ENCODE measurements at places on chromosomes 13 and 19.

DNA sequence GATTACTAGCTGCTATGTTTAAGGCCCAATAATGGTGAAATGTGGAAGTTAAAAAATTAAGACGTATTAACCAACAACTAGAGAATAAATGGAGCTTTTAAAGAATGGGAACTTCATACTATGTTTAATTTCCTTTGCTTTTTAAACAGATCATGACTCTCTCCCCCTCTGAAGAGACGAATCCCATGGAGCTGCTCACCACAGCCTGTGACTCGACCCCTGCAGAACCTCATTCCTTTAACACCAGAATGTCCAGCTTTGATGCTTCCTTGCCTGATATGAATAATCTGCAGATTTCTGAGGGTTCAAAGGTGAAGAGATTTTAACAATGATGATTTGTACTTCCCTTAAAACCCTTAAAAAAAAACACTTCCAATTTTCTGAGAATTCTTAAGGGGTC is 53.0 kb downstream of the ZAR1L start:
- DNase-seq = no peak

GRCh38 chr19:33660410-33661124 is 38.8 kb downstream of the CHST8 start:
- no peak for DNase-seq

DNA sequence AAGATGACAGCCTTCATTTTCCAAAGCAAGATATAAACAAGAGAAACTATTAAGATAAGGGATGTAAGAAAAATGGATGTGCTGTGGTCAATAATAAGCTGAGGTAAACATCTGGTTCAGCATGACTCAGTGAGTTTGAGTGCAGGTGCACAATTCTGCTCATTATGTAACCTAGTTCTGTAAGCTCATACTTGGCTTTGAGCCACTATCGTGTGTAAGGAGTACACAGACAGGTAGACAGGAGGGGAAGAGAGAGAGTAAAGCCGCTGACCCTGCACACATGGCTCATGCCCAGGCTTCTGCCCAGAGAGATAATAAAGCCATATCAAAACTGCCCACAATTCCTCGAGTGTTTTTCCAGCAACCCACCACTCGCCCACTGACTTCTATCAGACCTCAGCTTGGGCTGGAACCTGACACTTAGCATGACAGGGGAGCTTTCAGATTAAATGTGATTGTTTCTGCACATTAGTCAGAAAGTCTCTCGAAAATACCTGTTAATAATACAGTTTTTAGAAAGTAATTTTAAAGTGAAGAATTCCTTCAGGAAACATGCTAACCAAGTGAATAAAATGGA is 51.7 kb downstream of the ZNF91 start:
- no peak for DNase-seq

GRCh38 chr13:93235258-93236015 is 8.8 kb downstream of the GPC6 start:
- no peak for DNase-seq

- DNase-seq = no peak
These were observed 52.4 kb downstream of the RFX2 start for GRCh38 chr19:6057651-6058517.

DNA sequence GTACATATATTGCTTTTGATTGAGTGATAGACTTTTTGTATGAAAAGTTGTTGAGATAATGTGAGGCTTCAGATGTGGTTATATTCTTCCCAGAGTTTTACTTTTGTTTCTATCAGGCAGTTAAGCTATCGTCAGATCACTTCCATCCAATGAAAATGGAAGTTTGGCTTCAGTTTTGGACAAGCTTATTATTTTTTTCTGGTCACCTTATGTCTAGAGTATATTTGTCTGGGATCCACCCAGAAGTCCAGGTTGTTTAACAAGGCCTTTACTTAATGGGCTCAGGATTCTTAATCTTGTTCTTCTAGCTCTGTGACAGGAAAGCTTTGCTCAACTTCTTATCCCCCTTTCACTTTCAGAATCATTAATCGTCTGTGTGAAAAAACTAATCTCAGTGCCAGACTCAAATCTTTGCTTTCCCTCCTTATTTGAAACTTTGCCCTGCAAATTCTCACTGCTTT is 150.9 kb downstream of the PDS5B start:
- DNase-seq = no peak

GRCh38 chr19:32652894-32653598 is 21.9 kb downstream of the ANKRD27 start:
- no peak for DNase-seq

DNA sequence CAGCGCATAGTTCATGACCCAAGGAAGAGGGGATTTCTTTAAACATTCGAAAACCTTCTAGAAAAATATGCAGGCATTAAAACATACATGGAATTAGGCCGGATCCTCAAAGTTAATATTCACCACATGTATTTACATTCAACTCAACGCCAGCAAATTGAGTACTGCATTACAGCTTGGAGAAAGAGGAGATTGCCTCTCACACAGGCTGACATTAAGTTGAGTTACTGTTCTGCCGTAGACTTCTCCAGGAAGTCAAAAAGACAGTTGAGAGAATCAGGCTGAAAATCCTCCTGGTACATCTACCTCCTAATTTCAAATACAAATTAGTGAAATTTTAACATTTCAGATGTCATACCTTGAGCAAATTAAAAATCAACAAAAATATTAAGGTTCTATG is 195.7 kb downstream of the URI1 start:
- DNase-seq = no peak

- DNase-seq = no peak
These were observed 1.1 kb downstream of the FGF14 start for GRCh38 chr13:102400675-102401145.

DNA sequence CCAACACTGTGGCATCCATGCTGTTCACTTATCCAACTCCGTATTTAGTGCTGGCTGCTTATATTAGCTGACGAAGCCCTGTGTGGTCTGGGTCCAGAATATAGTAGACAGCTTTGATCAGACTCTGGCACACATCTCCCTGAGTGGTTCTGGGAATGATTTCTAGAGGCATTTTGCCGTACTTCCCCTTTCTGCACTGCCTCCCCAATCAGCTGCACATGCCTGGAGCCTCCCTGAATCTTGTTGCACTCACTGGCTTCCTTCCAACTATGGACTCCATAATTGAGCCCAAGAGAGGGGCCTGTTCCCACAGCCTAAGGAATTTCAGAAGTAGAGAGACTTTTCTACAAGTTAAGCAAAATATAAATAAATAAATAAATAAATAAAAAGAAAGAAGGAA is 30.4 kb upstream of the PCDH8 start:
- no peak for DNase-seq

DNA sequence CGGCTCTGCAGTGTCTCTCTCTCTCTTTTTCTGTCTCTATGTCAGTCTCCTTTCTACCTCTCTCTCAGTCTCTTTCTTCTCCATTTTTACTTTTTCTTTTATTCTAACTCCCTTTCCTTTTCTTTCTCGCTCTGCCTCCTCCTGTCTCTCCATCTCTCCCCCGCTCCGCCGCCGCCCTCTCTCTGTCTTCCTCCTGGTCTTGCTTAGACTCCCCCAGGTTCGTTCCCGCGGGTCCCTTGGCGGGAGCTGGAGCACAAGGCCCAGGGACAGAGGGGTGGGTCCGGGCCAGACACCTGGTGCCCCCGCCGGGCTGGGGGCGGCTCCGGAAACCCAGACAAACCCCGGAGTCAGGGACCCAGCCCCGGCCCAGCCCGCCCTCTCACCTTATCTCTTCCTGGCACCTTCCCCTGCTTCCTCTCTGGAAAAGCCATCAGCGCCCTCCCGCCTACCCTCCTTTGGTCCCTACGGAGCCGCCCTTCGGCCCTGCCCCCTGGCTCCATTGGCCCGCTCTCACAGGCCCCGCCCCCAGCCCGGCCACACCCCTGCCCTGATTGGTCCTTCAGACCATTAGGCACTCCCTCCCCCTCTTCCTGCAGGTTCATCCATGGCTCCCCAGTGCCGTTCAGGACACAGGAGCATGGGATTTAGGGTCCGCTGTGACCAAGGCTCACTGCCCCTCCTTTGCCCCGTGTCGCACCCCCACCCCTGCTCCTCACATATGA is 15.4 kb upstream of the NOP53 start:
- DNase-seq = peak; percentile 65

DNA sequence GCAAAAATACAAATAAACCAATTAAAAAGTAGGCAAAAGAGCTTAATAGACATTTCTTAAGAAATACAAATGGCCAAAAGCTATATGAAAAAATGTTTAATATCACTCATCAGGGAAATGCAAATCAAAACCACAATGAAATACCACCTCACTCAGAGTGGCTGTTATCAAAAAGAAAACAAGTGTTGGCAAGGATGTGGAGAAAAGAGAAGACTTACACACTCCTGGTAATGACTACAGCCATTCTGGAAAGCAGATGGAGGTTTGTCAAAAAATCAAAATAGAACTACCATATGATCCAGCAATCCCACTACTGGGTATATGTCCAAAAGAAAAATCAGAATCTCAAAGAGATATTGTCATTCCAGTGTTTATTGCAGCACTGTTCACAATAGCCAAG is 223.5 kb upstream of the SLC10A2 start:
- no peak for DNase-seq

DNA sequence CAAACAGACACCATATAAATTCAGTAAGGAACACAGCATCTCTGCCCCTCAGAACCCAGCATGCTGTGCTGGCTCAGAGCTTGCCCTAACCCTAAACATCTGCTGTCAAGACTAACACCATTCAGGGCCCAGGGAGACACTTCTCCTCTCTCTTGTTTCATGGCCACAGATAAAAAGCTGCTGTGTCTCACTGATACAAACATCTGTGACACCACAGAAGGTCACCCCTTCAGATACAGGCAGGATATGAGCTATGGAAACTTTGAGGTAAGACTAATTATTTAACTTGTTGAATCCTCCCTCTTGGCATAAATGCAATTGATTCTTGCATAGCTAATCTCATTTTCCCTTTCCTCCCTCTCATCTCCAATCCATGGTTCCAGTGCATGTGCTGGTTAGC is 61.6 kb upstream of the GPR12 start:
- no peak for DNase-seq

- DNase-seq = no peak
These were observed 747.3 kb downstream of the PCDH9 start for GRCh38 chr13:66482836-66483235.

GRCh38 chr19:2233601-2234280 is 2.4 kb downstream of the PLEKHJ1 start:
- DNase-seq = no peak

GRCh38 chr19:14031719-14032480 is at the start of gene IL27RA:
TSS of gene IL27RA (plus strand) at chr19:14031762. CDS start at chr19:14031873, 111 bp downstream.
- peak; percentile 81 for DNase-seq

GRCh38 chr13:79336966-79337365 is 69.1 kb downstream of the RBM26 start:
- no peak for DNase-seq

DNA sequence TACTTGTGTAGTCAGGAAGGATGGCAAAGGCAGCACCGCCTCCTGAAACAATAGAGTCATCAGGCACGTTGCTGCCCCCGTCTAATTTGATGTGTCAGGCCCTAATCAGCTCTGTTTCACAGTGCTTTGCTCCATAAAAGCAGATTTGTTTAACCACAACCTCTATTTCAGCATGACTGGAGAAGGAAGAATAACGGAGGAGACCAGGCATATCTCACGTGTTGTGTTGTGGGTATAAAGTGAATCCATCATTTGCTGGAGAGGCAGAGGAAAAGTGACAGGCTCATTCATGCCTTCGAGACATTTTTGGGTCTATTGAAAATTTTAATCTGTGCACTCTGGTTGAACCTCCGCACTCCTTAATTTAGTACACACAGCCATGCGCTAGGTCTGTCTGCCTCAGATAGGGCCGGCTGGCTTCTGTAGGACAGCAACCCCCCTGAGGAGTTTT is 940.4 kb upstream of the SLC10A2 start:
- DNase-seq = no peak

DNA sequence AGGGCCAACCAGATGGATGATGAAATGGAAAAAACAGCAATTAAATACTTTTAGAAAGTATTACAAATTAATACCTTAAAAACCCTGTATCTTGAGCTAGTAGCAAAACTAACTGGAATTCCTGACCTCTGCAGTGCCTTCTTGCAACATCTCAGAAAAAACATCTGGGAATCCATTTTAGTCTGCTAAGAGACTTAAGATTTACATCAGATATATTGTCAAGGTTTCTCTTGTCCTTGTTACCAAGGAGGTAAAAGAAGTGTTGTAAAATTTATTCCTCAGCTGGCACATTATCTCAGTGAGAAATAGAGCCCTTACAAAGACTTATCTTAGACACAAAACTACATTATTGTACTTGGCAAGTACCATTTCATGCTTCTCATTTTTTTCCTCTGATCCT is 18.5 kb downstream of the KCNRG start:
- DNase-seq = no peak

- DNase-seq = no peak
These were observed 915.1 kb downstream of the SLITRK5 start for GRCh38 chr13:88586263-88586662.

- no peak for DNase-seq
These were observed 438.7 kb upstream of the ARGLU1 start for GRCh38 chr13:107006661-107007060.

DNA sequence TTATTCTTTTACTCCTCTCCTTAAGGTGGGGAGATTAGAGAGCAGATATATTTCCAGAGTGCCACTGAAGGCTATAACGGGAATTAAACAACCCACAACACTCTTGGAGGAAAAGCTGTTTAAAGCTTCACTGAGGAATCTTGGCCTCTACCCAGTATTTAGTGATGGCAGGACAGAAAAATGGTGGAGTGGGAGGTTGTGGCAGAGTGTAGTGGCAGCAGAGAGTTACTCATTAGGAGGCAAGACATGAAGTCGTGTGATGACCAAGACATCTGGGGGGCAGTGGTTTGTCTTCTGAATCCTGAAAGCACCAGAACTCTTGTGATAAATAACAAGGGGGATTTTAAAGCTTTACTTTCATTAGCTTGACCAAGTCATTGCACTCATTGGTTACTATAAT is 563.5 kb upstream of the SLITRK5 start:
- no peak for DNase-seq

- DNase-seq = no peak
These were observed 140.1 kb downstream of the ZNF486 start for GRCh38 chr19:20307127-20307526.

DNA sequence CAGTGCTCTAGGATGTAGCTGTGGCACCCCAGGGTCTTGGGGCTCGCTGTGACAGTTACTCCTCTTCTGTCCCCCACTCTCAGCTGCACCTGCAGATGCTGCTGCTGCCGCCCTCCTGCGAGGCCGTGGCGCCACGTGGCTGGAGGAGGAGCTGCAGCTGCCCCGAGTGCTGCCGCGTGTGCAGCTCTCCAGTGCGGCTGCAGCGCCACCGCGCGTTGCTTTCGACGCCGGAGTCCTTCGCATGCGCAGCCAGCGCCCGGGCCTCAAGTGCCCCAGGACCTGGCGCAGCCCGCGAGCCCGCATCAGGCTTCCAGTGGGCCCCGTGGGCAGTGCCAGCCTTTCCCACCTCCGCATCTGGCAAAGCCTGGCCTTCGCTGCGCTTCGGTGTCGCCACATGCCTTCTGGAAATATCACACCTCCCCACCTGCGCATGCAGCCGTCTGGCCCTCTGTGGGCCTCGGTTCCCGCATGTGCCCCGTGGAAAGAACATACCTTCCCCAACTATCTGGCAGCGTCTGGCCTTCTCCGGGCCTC is 692 bp upstream of the ZNF580 start:
- peak; percentile 74 for DNase-seq

GRCh38 chr13:108728370-108728769 is 99.0 kb downstream of the MYO16 start:
- no peak for DNase-seq
